Neural crest cell (in vitro differentiated cells): ENCODE measurements at places on chromosomes 11 and 22.

DNA sequence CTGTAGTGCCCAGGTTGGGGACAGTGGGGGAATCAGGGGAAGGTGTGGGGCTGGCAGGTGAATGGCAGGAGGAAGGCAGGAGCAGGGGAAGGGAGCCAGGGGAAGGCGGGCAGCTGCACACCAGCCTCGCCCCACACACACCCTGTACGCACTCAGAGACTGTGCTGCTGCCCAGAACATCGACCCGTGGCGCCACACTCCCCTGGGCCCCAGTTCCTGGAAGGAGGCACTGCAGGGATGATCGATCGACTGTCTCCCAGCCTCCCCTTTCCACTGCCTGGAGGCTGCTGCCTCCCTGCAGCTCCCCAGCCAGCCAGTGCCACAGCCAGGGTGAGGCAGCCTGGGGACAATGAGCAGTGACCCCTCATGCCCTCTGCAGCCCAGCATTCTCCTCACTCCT lies 19.2 kb downstream of the PDE2A start:
- no peaks in the 10 kb centered on the region for H3K36me3 ChIP-seq
- no peak overlapping the region for H3K27ac ChIP-seq
- peaks cover 21% of the 10 kb centered on the region for H3K4me1 ChIP-seq
- no peaks in the 10 kb centered on the region for H3K27me3 ChIP-seq

GRCh38 chr11:68455485-68455884 lies 5.1 kb upstream of the PPP6R3 start:
- peaks cover 11% of the 10 kb centered on the region for H3K4me1 ChIP-seq
- no peak overlapping the region for H3K27ac ChIP-seq
- peaks cover 2% of the 10 kb centered on the region for H3K36me3 ChIP-seq
- no peak overlapping the region for H3K4me3 ChIP-seq

DNA sequence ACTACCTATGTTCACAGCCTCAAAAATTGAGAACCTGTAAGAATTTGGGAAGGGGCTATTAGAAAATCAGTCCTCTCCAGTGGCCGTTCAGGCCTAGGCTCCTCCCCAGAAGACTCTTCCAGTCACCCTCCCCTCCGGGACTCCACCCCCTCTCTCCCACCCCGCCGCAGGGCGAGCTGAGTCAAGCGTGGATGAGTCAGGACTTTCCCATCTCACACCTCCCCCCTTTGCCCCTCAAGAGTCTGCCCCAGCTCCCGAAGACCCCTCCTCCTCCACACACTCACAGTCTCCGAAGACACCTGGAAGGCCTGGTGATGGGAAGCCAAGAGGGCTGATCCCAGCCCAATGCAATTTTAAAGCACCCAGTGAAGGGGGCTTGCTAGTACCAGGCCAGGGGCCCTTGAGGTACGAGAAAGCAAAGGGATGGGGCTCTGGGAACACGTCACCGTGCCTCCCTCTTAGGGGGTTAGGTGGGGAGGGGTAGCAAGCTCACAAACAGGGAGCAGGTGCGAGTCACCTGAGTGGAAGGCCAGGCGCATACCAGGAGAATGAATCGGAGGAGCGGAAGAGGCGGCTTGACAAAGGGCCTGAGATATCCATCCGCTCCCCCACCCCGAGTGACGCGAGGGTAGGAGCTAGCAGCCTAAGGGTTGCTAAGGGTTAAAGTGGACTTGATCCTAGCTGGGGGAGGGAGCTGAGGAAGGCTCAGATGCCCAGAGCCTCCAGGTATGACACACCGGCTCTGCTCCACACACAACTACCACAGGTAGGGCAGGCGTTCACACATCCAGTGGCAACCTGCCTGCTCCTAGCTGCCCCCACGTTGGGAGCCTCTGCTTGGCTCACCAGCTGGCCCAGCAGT lies 13.6 kb downstream of the BCL9L start:
- no peaks in the 10 kb centered on the region for H3K36me3 ChIP-seq
- H3K27ac ChIP-seq: peak overlapping the region; percentile 98
- DNase-seq: no peak
- H3K4me3 ChIP-seq: peak overlapping the region; percentile 75

- no peak for DNase-seq
- H3K4me1 ChIP-seq: peaks cover 37% of the 10 kb centered on the region
- no peak overlapping the region for H3K27ac ChIP-seq
- no peaks in the 10 kb centered on the region for H3K27me3 ChIP-seq
- H3K4me3 ChIP-seq: peak overlapping the region; percentile 28
- no peaks in the 10 kb centered on the region for H3K36me3 ChIP-seq
These were observed 11.0 kb downstream of the PTPRJ start for GRCh38 chr11:47991266-47991830.

DNA sequence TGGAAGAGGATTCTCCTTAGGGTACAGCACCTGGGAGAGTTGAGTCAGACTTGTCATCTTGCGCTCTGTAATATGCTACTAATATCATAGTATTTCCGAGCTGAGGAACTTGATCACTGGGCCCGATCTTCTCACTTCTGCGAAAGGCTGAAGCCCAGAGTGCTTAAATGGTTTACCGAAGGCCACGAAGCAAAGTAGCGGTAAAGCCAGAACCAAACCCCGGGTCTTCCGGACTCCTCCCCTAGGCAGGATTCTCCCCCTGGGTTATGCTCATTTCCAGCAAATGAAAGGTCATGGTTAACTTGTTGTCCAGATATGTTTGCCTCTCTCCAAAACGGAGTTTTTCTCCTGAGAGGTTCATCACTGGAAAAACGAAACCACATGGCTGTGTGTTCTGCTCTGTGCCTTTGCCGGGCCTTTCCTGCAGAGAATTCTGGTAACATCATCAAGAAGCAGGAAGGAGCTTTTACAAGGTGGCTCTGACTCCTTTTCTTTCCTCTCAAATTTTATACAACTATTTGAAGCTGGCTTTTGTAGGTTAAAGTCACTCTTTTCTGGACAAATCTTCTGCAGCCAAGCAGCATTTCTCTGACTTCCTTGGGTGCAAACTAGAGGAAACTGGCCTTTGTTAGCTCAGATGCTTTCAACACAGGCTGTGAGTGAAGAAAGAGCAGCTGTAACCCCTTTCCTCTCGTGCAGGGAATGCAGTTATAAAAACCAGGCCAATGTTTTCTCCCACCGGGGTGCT lies 35.5 kb downstream of the UBASH3B start:
- no peaks in the 10 kb centered on the region for H3K36me3 ChIP-seq
- peaks cover 23% of the 10 kb centered on the region for H3K4me1 ChIP-seq
- H3K4me3 ChIP-seq: no peak overlapping the region

DNA sequence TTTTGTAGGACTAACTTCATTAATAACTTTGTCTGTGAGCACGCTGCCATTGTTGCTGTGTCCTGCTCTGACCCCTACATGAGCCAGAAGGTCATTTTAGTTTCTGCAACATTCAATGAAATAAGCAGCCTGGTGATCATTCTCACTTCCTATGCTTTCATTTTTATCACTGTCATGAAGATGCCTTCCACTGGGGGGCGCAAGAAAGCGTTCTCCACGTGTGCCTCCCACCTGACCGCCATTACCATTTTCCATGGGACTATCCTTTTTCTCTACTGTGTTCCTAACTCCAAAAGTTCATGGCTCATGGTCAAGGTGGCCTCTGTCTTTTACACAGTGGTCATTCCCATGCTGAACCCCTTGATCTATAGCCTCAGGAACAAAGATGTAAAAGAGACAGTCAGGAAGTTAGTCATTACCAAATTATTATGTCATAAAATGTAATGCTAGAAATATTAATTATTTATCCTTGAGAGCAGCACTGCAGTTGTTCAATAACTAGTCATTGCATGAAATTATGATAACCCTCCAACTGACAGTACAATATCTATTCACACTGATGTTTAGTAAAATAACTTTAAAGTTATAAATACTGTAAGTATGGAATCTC lies 46.4 kb upstream of the OR5D13 start:
- no peak overlapping the region for H3K4me3 ChIP-seq
- no peaks in the 10 kb centered on the region for H3K4me1 ChIP-seq
- no peaks in the 10 kb centered on the region for H3K27me3 ChIP-seq
- H3K36me3 ChIP-seq: no peaks in the 10 kb centered on the region
- H3K27ac ChIP-seq: no peak overlapping the region

DNA sequence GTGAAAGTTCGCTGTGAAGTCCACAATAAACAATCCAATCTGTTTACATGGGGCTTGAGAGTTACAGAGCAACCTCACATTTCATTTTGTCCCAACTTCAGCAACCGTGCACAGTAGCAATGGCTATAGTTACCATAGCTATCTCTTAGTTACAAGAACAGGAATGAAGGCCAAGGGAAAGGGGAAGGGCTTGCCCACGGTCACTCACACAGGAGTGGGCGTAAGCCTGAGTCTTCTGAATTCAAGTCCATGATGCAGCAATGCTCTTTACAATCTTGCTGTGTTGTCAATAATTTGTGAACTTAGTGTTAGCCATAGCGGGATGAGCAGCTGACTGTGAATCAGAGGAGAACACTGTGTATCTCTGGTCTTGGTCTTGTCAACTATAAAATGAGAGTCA lies 102.9 kb downstream of the ADAMTS15 start:
- H3K4me1 ChIP-seq: no peaks in the 10 kb centered on the region
- no peaks in the 10 kb centered on the region for H3K36me3 ChIP-seq
- DNase-seq: no peak
- H3K4me3 ChIP-seq: no peak overlapping the region
- H3K27ac ChIP-seq: no peak overlapping the region

DNA sequence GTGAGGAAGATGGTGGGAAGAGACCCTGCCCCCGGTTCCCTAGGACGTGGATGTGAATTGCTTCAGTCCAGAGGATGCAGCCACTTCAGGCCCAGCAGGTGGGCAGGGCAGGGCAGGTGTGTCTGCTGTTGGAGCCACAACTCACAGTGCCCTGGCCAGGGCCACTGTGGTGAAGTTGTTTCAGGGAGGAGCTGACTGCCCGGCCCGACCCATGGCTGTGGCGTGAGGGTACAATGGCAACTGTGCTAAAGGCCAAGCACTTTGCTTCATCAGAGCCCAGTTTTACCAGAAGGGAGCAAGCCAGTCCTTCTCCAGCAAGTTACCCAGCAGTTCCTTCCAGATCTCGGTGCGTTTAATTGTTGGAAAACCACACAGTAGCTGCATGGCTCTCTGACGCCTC lies 1174.4 kb downstream of the BRD1 start:
- no peak overlapping the region for H3K4me3 ChIP-seq
- peaks cover 3% of the 10 kb centered on the region for H3K4me1 ChIP-seq
- H3K36me3 ChIP-seq: no peaks in the 10 kb centered on the region
- no peaks in the 10 kb centered on the region for H3K27me3 ChIP-seq
- no peak overlapping the region for H3K27ac ChIP-seq

DNA sequence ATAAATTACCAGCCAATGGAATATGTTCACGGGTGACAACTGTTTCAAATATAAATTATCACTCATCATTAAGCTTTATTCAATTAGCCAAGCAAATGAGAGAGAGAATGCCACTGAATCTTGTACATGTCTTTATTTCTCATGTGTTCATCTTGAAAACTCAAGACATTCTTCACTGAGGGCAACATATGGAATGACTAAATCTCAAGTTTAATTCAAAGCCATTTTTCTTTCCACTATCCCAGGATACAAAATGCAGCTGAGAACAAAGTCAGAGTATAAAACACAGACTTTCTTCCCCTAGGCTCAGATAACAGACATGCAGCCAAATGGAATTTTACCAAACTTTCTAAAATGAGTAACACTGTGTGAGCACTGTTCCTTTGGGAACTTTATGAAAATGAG lies 12.1 kb upstream of the BBOX1 start:
- peaks cover 5% of the 10 kb centered on the region for H3K4me1 ChIP-seq
- no peak for DNase-seq
- no peak overlapping the region for H3K4me3 ChIP-seq
- H3K27me3 ChIP-seq: no peaks in the 10 kb centered on the region

DNA sequence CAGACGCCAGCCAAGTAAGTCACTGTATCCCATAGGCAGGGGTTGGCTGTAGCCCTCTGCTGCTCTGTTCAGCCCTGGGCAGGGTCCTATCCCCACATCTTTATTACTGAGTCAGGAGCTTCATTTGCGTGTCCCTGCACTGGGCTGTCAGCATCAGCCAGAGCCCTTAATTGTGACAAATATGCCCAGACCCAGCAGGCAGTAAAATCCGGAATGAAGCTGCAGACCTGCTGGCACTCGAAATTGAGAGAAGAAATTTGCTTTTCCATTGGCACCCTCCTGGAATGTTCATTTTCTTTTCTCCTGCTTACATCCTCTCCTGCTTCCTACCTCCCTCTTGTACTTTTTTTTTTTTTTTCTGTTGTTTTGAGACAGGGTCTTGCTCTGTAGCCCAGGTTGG lies 43.8 kb downstream of the CEP164 start:
- H3K36me3 ChIP-seq: peaks cover 21% of the 10 kb centered on the region
- H3K27ac ChIP-seq: no peak overlapping the region
- H3K4me1 ChIP-seq: peaks cover 7% of the 10 kb centered on the region
- DNase-seq: no peak
- H3K4me3 ChIP-seq: no peak overlapping the region

GRCh38 chr22:46593211-46593681 lies 26.9 kb upstream of the GRAMD4 start:
- H3K27me3 ChIP-seq: no peaks in the 10 kb centered on the region
- H3K4me1 ChIP-seq: peaks cover 11% of the 10 kb centered on the region
- no peaks in the 10 kb centered on the region for H3K36me3 ChIP-seq
- DNase-seq: no peak
- H3K27ac ChIP-seq: no peak overlapping the region
- no peak overlapping the region for H3K4me3 ChIP-seq

DNA sequence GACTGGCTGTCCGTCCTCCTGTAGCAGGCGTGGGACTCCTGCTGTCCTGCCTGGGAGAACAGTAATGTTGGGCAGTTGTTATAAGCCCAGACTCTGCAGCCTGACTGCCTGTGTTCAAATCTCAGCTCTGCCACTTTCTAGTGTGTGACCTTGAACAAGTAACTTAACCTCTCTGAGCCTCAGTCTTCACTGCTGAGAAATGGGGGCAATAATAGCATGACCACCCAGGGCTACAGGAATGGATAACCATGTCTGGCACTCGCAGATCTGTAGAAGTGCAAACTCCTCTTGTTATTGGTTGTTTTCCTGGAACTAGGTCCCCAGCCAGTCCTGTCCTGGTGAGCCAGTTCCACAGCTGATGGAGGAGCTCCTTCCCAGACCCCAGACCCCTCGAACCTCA lies 69.7 kb downstream of the TP53I11 start:
- no peaks in the 10 kb centered on the region for H3K27me3 ChIP-seq
- peaks cover 52% of the 10 kb centered on the region for H3K4me1 ChIP-seq
- H3K36me3 ChIP-seq: no peaks in the 10 kb centered on the region
- no peak overlapping the region for H3K27ac ChIP-seq

DNA sequence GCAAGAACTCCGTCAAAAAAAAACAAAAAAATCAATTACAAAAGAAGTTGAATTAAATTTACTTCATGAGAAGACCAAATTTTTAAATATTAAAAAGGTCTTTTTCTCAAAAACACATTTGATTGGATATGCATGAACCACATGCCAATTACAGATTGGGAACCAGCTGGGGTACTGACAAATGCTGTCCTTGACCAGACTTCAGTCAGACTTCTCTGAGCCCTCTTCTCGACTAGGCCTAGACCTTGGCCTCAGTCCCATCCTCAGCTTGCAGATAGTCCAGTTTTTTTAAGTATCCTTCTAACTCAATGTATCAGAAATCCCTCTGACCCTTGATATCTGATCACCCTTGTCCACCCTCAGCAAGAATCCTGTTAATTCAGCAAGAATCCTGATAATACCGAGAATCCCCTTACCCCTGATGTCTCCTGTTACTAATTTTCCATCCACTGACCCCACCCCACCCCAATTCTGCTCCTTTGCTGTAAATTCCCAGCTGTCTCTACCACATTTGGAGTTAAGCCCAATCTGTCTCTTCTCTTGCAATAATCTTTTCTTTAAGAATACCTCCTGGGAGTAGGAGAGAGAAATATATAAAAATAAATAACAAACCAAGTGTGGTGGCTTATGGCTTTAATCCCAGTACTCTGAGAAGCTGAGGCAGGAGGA lies 30.9 kb downstream of the OR4D9 start:
- H3K4me3 ChIP-seq: no peak overlapping the region
- peaks cover 7% of the 10 kb centered on the region for H3K4me1 ChIP-seq
- H3K27me3 ChIP-seq: no peaks in the 10 kb centered on the region
- no peaks in the 10 kb centered on the region for H3K36me3 ChIP-seq
- DNase-seq: no peak
- H3K27ac ChIP-seq: no peak overlapping the region
